ENCODE measurements at places on chromosomes 4 and X.

DNA sequence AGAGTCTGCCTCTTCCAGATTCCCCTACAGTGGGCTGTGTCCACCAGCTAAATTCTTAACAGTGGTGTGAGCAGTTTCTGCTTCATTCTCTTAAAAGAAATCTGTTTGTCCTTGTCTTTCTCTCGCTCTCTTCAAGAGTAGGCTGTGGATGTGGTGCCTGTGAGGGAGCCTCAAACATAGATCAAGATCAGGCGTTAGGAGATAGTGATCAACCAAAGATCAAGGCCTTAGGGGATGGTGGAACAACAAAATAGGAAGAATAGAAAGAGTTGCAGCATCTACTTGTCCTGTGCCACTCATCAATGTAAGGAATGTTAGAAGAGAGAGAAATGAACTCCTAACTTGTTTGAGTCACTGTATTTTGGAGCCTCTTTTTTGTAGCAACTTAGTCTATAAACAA is 144.2 kb downstream of the AASDH start:
- H3K27me3 ChIP-seq: peaks cover 17% of the 10 kb centered on the region
- no peaks in the 10 kb centered on the region for H3K36me3 ChIP-seq
- no peak for DNase-seq
- no peak overlapping the region for H3K27ac ChIP-seq
- H3K4me3 ChIP-seq: no peak overlapping the region
- peaks cover 2% of the 10 kb centered on the region for H3K4me1 ChIP-seq

GRCh38 chr4:102640669-102641068 is 120.1 kb downstream of the MANBA start:
- H3K27me3 ChIP-seq: no peaks in the 10 kb centered on the region
- H3K27ac ChIP-seq: no peak overlapping the region
- peak; percentile 30 for DNase-seq
- peaks cover 5% of the 10 kb centered on the region for H3K36me3 ChIP-seq

GRCh38 chrX:42704454-42704853 is 73.5 kb downstream of the PPP1R2C start:
- no peak for DNase-seq
- no peaks in the 10 kb centered on the region for H3K27me3 ChIP-seq
- no peaks in the 10 kb centered on the region for H3K4me1 ChIP-seq

- H3K27ac ChIP-seq: no peak overlapping the region
Measured at GRCh38 chr4:142292231-142292630, 553.9 kb downstream of the INPP4B start.

GRCh38 chr4:153296040-153296823 is 48.3 kb upstream of the MND1 start:
- peaks cover 10% of the 10 kb centered on the region for H3K4me1 ChIP-seq
- H3K27me3 ChIP-seq: no peaks in the 10 kb centered on the region
- H3K27ac ChIP-seq: no peak overlapping the region

- no peak overlapping the region for H3K4me3 ChIP-seq
- H3K4me1 ChIP-seq: no peaks in the 10 kb centered on the region
- no peak overlapping the region for H3K27ac ChIP-seq
- peak; percentile 14 for DNase-seq
Measured at GRCh38 chrX:103565752-103566151, 19.6 kb upstream of the TCEAL4 start.

GRCh38 chr4:6889736-6890324 is 19.8 kb upstream of the TBC1D14 start:
- H3K4me1 ChIP-seq: peaks cover 51% of the 10 kb centered on the region
- H3K27ac ChIP-seq: no peak overlapping the region
- H3K4me3 ChIP-seq: no peak overlapping the region
- peaks cover 16% of the 10 kb centered on the region for H3K36me3 ChIP-seq

DNA sequence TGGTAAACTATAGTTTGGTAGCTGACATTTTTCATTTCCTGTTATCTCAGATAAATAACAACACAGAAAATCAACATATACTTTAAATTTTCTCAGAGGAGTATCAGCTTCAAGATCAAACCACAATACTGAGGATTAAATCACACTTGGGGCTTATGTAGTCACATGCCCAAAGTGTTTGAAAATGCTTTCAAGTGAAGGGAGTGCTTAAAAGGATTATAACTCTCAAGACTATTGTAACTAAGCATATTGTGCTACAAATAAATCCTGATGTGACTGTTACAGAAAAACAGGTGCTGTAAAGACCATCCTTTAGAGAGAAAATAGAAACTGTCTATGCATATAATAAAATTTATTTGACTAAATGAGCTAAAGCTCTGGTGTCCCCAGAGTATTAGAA is 887.6 kb downstream of the ADGRL3 start:
- no peak for DNase-seq
- H3K36me3 ChIP-seq: no peaks in the 10 kb centered on the region
- H3K4me3 ChIP-seq: no peak overlapping the region
- H3K27me3 ChIP-seq: no peaks in the 10 kb centered on the region
- H3K4me1 ChIP-seq: no peaks in the 10 kb centered on the region

GRCh38 chr4:79249881-79250503 is 75.9 kb downstream of the NAA11 start:
- H3K27me3 ChIP-seq: peaks cover 11% of the 10 kb centered on the region
- H3K36me3 ChIP-seq: peaks cover 3% of the 10 kb centered on the region
- H3K4me3 ChIP-seq: no peak overlapping the region
- no peak overlapping the region for H3K27ac ChIP-seq
- no peak for DNase-seq

DNA sequence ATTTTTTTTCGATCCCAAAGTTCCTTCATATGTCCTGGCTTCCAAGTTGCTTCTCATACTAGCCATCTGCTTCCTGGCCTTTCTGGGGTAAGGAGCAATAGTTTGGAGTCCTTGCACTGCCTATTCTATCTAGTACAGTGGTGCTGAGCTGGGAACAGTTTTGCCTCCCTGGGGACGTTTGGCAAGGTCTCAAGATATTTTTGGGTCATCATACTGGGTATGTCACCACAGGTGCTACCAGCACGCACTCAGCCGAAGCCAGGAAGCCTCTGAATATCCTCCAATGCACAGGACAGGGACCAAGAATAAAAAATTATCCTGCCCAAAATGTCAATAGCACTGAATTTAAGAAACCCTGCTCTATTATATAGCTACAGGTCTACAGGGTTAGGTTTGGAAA is 35.4 kb upstream of the TMSB15B start:
- H3K27ac ChIP-seq: no peak overlapping the region
- no peak for DNase-seq
- H3K4me1 ChIP-seq: no peaks in the 10 kb centered on the region

GRCh38 chr4:118361192-118361591 is 8.4 kb upstream of the PRSS12 start:
- no peak overlapping the region for H3K27ac ChIP-seq
- H3K4me3 ChIP-seq: no peak overlapping the region
- H3K27me3 ChIP-seq: no peaks in the 10 kb centered on the region
- peak; percentile 17 for DNase-seq
- no peaks in the 10 kb centered on the region for H3K36me3 ChIP-seq
- H3K4me1 ChIP-seq: no peaks in the 10 kb centered on the region

- H3K27me3 ChIP-seq: no peaks in the 10 kb centered on the region
- peak overlapping the region; percentile 76 for H3K27ac ChIP-seq
- H3K4me1 ChIP-seq: peaks cover 4% of the 10 kb centered on the region
- no peak for DNase-seq
- H3K4me3 ChIP-seq: peak overlapping the region; percentile 96
- H3K36me3 ChIP-seq: peaks cover 14% of the 10 kb centered on the region
Measured at GRCh38 chr4:70901607-70901983, 574 bp upstream of the MOB1B start.

GRCh38 chr4:1183985-1184773 is 11.8 kb upstream of the SPON2 start:
- peaks cover 1% of the 10 kb centered on the region for H3K4me1 ChIP-seq
- H3K4me3 ChIP-seq: peak overlapping the region; percentile 54
- no peaks in the 10 kb centered on the region for H3K27me3 ChIP-seq
- no peak for DNase-seq
- peaks cover 19% of the 10 kb centered on the region for H3K36me3 ChIP-seq

GRCh38 chr4:54308110-54308509 is 79.0 kb downstream of the PDGFRA start:
- no peaks in the 10 kb centered on the region for H3K4me1 ChIP-seq
- DNase-seq: no peak
- H3K27ac ChIP-seq: no peak overlapping the region
- no peaks in the 10 kb centered on the region for H3K27me3 ChIP-seq
- H3K4me3 ChIP-seq: no peak overlapping the region
- H3K36me3 ChIP-seq: no peaks in the 10 kb centered on the region

GRCh38 chr4:77104791-77105540 is 29.2 kb upstream of the CCNI start:
- no peaks in the 10 kb centered on the region for H3K4me1 ChIP-seq
- no peak overlapping the region for H3K27ac ChIP-seq
- no peaks in the 10 kb centered on the region for H3K36me3 ChIP-seq
- no peaks in the 10 kb centered on the region for H3K27me3 ChIP-seq
- DNase-seq: no peak
- H3K4me3 ChIP-seq: no peak overlapping the region

DNA sequence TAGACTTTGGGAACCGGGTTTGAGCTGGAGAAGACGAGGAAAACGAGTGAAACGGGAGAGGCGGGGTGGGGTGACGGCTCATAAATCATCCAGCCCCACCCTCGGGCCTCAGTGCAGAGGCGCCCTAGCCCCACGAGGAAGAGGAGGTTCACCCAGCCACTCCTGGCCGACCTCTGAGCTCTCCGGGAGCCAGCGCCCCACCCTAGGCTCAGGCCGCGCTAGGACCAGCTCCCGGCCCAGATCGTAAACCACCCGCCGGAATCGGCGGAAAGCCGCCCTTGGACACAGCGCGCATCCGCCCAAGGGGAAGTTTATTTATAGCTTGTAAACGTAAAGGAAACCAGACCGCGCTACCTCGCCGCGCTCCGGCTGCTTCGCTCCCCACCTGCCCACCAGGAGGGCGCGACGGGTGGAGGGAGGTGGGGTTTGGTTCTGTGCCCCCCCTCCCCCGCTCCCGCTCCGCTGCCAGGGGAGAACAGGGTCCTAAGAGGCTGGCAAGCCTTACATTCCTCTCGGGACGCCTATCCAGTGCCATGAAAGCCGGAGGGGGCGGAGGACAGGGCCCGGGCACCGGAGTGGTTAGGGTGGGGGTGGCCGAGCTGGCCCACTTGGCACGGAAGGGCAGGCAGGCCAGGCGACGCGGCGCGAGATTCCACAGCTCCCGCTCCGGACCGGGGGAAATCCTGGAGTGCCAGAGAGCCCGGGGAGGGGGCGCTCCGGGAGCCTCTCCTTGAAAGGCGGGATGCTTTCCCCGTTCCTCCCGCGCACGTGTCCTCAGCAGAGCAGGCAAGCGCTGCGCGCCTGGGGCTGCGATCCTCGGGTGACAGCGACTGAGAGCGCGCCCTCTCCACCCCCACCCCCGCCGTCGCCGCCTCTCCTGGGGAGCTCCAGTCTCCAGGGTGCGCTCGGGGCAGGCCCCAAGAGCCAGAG is 84.2 kb downstream of the BCOR start:
- no peak overlapping the region for H3K27ac ChIP-seq
- peaks cover 48% of the 10 kb centered on the region for H3K27me3 ChIP-seq
- peaks cover 44% of the 10 kb centered on the region for H3K4me1 ChIP-seq
- DNase-seq: peak; percentile 81
- peak overlapping the region; percentile 74 for H3K4me3 ChIP-seq

DNA sequence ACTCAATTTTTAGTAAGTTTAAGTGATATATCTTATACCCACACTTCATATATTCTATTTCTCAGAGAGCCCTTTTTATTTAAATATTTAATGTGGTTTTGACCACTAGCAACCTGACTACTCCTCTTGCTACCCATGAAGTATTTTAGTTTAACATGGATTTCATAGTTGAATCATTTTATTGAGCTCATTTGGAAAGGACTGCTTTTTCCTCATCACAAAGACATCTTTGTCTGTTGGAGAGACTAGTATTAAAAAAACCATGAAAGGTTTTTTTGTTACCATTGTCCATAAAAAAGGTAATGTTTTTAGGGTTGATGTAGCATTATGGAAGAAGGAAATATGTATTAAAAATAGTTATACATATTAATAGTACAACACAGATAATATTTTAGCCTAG is 139.5 kb downstream of the RAPGEF2 start:
- H3K36me3 ChIP-seq: peaks cover 3% of the 10 kb centered on the region
- no peak overlapping the region for H3K4me3 ChIP-seq
- H3K27ac ChIP-seq: no peak overlapping the region
- DNase-seq: no peak
- no peaks in the 10 kb centered on the region for H3K27me3 ChIP-seq

- H3K36me3 ChIP-seq: no peaks in the 10 kb centered on the region
- DNase-seq: no peak
- no peak overlapping the region for H3K4me3 ChIP-seq
Measured at GRCh38 chr4:184052616-184053015, 147.5 kb downstream of the STOX2 start.

GRCh38 chr4:77110730-77111129 is 34.9 kb upstream of the CCNI start:
- H3K4me3 ChIP-seq: no peak overlapping the region
- no peaks in the 10 kb centered on the region for H3K4me1 ChIP-seq
- no peaks in the 10 kb centered on the region for H3K36me3 ChIP-seq
- DNase-seq: no peak
- H3K27ac ChIP-seq: no peak overlapping the region

DNA sequence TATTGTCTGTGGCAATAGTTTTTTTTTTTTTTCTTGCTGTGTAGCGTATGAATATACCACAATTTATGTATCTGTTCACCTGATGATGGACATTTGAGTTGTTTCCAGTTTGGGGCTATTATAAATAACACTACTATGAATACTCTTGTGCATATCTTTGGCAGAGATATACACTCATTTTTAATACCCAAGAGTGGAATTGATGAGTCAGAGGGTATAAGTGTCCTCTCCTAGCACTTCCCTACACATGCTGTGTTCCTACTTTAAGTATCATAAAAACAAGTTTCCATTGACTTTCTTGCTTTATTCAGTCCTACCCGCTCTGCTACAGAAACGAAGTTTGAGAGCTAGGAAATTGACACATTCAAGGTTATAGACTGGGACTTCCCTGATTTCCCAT is 39.8 kb downstream of the XIAP start:
- peak; percentile 14 for DNase-seq
- no peak overlapping the region for H3K27ac ChIP-seq
- no peaks in the 10 kb centered on the region for H3K27me3 ChIP-seq
- no peak overlapping the region for H3K4me3 ChIP-seq

DNA sequence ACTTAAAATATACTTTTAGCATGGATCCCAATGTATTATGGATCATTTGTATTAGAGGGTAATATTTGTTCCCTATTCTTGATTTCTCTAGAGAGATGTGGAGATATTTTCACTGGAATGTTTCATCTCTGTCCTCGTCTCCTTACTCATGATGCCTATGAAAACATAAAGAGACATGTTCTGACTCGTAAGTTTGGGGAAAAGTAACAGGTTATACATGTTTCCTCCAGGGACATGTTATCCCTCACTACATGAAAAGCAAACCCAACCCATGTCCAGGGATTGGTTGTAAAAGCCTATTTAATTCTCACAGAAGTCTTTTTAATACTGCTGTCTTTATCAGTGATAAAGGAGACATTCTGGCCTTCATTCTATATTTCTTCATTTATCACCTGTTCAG is 621.4 kb downstream of the GABRG1 start:
- no peaks in the 10 kb centered on the region for H3K4me1 ChIP-seq
- no peaks in the 10 kb centered on the region for H3K36me3 ChIP-seq
- no peak overlapping the region for H3K27ac ChIP-seq
- no peak overlapping the region for H3K4me3 ChIP-seq
